Activated naive CD8-positive, alpha-beta T cell treated with anti-CD3 and anti-CD28 coated beads, Interleukin-2, amount 10 ng/mL, durations not matched to agents 7 days and 5 days (primary cell): ENCODE measurements at places on chromosomes 7 and 10. TPM values are rescaled to one million over a fixed set of nuclear protein-coding genes. Genes with fewer than 3 reads are reported as not detected.

Gene PRPS1L1
- total RNA-seq: not detected

Gene GIMAP8
- 31.0 TPM for total RNA-seq

DNA sequence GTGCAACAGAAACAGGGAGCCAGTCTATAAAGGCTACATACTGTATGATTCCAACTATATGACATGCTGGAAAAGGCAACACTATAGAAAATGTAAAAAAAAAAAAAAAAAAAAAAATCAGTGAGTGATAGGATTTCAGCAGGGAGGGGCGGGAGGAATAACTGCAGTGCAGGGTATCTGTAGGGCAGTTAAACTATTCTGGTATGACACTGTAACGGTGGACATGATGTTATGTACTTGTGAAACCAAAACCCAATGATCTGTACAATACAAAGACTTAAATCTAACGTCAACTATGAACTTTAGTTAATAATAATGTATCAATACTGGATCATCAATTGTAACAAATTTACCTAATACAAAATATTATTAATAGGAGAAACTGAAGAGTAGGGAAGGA is 14.3 kb downstream of the WASL start:
- no peak overlapping the region for H3K27ac ChIP-seq
- no peak for DNase-seq
- peaks cover 52% of the 10 kb centered on the region for H3K36me3 ChIP-seq
- H3K27me3 ChIP-seq: no peaks in the 10 kb centered on the region

- no peaks in the 10 kb centered on the region for H3K4me1 ChIP-seq
- no peak for DNase-seq
- H3K4me3 ChIP-seq: no peak overlapping the region
- no peaks in the 10 kb centered on the region for H3K27me3 ChIP-seq
- H3K27ac ChIP-seq: no peak overlapping the region
Observed at GRCh38 chr7:69190763-69191162, 407.5 kb upstream of the AUTS2 start.

DNA sequence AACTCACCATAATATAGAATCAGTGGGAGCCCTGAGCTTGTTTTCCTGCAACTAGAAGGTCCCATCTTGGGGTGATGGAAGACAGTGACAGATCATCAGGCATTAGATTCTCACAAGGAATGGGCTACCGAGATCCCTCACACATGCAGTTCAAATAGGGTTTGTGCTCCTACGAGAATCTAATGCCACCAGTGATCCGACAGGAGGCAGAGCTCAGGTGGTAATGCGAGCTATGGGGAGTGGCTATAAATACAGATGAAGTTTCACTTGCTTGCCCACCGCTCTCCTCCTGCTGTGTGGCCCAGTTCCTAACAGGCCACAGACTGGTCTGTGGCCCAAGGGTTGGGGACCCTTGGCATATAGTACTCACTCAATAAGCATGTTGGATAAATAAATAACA is 93.4 kb downstream of the POU6F2 start:
- no peaks in the 10 kb centered on the region for H3K27me3 ChIP-seq
- H3K27ac ChIP-seq: no peak overlapping the region
- no peaks in the 10 kb centered on the region for H3K36me3 ChIP-seq
- no peak for DNase-seq

DNA sequence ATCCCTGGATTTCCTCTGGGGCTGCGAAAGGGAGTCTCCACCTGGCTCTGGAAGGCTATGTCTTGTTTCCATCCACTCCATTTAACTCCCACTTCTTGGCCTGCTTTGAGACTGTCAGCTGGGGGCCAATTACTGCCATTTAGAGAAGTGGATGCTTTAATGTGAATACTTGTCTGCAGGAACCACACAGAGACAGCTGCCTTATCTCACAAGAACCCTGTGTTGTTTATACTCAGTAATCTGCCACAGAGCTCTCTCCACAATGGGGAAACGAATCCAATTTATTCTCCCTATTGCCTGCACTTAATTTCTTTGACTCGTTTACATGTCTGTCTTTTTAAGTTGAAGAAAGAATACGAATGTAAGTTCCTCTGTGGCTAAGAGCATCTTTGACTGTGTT is 787.0 kb upstream of the C7orf33 start:
- no peaks in the 10 kb centered on the region for H3K4me1 ChIP-seq
- no peak overlapping the region for H3K27ac ChIP-seq
- H3K4me3 ChIP-seq: no peak overlapping the region
- DNase-seq: no peak

Gene MORN4
- total RNA-seq: 1.7 TPM

GRCh38 chr10:36533861-36534260 is 591.5 kb upstream of the ANKRD30A start:
- H3K27me3 ChIP-seq: no peaks in the 10 kb centered on the region
- no peaks in the 10 kb centered on the region for H3K4me1 ChIP-seq
- no peak overlapping the region for H3K27ac ChIP-seq
- H3K36me3 ChIP-seq: no peaks in the 10 kb centered on the region
- no peak for DNase-seq

Gene IDI2
- not detected for total RNA-seq

- H3K27me3 ChIP-seq: peaks cover 7% of the 10 kb centered on the region
- no peak for DNase-seq
- no peak overlapping the region for H3K27ac ChIP-seq
- H3K4me3 ChIP-seq: no peak overlapping the region
- H3K36me3 ChIP-seq: no peaks in the 10 kb centered on the region
Observed at GRCh38 chr7:128123291-128124037, 92.2 kb upstream of the LRRC4 start.
